ENCODE measurements at places on chromosomes 13 and 19.

DNA sequence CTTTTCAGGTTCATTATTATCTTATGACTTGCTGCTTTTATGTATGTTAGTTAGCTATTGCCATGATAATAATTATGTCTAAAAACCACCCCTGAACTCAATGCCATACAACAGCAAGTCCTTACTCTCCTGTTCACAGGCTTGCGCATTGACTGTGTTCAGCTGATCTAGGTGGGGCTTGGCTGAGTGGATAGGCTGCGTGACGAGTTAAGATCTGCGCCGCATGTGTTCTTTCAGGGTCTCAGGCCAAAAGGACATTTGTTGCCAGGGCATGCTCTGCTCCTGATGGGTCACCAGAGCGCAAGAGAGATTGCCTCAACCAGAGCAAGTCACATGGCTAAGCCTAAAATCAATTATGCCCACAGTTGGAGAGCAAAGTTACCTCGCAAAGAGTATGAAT, 859 bp downstream of the ZNF568 start:
- no peak for DNase-seq

DNA sequence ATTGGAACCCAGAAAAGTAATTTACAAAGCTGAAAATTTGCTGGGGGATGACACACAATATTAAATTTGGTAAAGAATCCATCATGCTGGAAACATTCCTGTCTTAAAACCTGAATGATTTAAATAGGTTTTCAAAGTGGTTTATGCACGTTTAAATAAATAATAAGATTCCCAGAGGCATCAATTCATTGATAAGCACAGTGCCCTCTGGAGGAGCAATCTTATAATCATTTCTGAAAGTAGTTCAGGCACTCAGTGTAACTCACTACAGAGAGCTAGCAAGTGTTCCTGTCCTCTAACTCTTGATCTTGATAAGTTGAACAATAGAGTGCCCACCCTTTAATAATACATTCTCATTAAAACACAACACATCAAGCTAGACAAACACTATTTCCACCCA, 43.5 kb upstream of the SHISA2 start:
- DNase-seq: no peak

- DNase-seq: no peak
These were observed 7.8 kb upstream of the CLC start for GRCh38 chr19:39745643-39746042.

DNA sequence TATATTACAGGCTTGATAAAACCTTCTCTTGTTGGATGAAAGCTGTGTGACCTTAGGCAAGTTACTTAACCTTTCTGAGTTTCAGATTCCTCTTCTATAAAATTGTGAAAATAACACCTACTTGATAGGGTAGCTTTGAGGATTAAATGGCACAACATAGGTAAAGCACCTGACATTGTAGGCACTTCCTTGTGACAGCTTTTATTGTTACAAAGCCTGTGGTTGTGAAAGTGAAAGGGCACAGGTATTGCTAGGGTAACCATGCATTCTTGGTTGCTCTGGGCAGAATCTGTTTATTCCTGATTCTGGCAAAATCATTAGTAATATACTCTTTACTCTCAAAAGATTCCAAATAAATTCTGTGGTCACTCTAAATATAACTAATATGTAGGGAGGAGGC, 493.4 kb downstream of the OLFM4 start:
- DNase-seq: no peak

GRCh38 chr13:23750383-23751121, 138.6 kb downstream of the MIPEP start:
- no peak for DNase-seq

DNA sequence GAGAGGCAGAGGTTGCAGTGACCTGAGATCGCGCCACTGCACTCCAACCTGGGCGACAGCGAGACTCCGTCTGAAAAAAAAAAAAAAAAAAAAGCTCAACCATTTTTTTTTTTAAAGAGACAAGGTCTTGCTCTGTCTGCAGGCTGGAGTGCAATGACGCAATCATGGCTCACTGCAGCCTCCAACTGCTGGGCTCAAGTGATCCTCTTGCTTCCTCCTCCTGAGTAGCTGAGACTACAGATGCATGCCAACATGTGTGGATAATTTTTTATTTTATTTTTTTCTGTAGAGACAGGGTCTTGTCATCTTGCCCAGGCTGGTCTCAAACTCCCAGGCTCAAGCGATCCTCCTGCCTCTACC, 10.3 kb downstream of the EHD2 start:
- DNase-seq: no peak

DNA sequence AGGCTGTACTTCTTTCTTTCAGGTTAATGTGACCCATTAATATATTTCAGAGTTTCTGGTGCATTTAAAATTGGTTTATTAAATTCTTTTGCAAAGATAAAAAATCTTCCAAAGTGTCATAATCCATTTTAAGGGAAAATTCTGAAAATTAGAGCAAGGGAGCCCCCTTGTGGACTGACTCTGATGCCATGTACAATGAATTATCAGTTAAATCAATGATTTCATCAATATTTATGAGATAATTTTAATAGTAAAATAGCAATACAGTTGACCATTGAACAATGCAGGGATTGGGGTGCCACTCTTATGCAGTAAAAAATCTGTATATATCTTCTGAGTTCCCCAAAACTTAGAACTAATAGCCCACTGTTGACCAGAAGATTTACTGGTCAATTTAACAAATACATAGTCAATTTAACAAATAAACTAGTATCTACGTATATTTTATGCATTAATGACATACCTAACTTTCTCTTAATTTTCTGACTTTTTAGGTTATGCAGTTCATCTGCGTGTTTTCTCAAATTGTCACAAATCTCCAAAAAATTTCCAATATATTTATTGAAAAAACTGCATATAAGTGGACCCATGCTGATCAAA, 479.1 kb upstream of the MIR17HG start:
- DNase-seq: no peak

DNA sequence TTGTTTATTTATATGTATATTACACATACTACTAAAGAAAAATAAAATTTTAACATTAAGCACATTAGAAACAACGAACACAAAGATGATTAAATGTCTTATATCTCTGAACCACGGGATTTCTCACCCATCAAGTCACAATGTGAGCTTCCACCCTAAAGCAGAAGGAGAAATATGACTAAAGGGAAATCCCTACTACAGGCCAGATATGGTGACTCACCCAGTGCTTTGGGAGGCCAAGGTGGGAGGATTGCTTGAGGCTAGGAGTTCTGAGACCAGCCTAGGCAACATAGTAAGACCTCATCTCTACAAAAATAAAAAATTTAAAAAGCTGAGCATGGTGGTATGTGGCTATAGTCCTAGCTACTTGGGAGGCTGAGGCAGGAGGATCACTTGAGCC, 24.6 kb downstream of the DCT start:
- no peak for DNase-seq

GRCh38 chr13:48542581-48543341, 9.9 kb upstream of the RCBTB2 start:
- no peak for DNase-seq

GRCh38 chr13:30307971-30308290, 580 bp upstream of the KATNAL1 start:
- no peak for DNase-seq

DNA sequence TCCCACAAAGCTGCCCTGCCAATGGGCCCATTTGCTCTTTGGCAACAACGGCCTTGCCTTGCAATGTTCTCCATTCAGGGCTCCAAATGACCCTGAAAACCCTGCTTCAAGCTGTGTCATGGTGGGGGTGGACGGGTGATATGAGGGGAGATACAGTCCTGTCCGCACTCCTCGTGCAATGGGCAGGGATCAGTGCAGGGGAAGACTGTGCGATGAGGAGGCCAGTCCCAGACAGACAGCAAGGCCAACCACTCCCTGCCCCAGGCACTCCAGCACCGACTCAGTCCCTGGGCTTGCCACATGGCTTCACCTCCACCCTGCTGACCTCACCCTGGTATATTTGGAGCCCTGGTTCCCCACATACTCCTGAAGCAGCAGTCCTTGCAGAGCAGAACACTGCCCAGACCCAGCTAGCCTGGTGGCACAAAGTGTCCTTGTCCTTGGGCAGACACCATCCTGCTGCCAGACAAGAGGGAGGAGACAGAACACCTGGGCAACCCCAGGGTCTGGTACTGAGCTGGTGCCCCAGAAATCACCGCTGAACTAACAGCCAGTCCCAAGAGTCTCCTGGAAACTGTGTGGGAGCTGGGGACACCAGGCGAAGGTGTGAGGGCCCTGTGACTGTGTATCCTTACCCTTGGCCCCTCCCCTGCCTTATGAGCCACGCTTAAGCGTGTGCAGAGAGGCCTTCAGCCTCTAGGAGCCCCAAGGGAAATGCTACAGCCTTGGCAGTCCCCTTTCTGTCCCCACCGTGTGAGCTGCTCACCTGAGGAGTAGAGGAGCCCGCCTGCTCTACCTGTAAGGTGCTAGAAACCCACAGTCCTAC, 9.1 kb upstream of the SLC35E1 start:
- DNase-seq: no peak

- no peak for DNase-seq
These were observed 6.9 kb downstream of the CACNG7 start for GRCh38 chr19:53916004-53916403.

GRCh38 chr13:75341028-75341427, 140.9 kb downstream of the TBC1D4 start:
- DNase-seq: no peak

DNA sequence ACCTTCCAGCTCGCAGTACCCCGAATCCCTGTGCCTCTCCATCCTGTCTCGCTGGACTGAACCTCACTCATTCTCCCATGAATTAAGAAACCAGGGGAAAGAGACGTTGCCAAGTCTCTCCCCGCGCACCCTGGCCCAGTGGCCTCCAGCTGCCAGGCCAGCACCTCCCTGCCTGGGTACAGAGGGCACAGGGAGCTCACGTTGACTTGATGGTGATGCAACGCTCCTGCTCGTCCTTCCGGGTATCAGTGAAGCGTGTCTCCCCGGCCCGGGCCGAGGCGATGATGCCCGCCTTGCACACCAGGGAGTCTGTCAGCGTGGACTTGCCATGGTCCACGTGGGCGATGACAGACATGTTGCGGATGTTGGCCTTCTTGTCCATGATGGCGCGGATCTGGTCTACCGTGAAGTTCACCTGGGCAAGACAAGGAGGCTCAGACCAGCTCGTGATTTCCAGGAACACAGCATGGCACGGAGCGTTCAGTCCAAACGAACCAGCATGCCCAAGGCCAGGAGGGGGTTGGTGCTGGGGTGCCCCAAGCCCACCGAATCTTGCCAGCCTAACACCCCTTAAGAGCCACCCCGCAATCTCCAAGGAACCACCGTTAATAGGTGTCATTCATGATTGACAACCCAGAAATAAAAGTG, 1.2 kb downstream of the EEF2 start:
- no peak for DNase-seq

- peak; percentile 55 for DNase-seq
These were observed 1.3 kb upstream of the ZIC2 start for GRCh38 chr13:99980201-99980823.

DNA sequence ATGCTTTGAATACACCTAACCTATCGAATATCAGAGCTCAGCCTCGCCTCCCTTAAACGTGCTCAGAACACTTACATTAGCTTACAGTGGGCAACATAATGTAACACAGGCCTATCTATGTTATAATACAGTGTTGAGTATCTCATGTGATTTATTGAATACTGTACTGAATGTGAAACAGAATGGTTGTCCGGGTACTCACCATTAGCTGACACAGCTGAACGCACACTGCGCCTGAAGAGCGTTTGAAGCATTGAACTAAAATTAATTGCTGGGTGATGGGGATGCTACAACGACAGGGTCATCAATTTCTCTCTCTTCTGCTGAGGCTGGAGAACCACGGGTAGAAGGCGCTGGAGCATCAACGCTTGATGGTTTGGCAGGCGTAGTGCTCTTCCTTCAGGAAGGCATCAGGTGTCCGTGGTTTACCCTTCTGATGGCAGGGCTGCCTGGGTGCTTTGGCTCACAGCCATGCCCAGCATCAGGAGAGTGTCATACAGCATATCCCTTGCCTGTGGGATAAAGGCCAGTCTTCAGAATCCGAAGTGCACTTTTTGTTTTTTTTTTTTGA, 46.9 kb upstream of the UBE2L5 start:
- DNase-seq: no peak

DNA sequence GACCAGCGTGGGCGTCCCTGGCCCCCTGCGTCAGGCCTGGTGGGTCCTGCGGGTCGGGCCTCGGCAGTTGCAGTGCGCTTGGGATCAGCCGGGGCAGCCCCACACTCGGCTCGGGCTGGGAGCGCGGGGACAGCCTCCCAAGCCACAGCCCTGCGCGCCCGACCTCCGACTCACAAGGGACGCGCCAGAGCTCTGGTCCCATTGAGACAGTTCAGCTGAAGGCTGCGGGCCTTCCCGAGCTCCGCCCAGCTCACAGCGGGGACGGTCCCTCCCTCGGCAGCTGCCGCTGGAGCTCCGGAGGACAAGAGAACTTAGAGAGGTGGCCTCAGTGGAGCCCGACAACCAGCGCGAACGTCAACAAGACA, 45.7 kb upstream of the ZNF730 start:
- no peak for DNase-seq

GRCh38 chr19:56245121-56245740, 27.3 kb upstream of the EDDM13 start:
- no peak for DNase-seq

DNA sequence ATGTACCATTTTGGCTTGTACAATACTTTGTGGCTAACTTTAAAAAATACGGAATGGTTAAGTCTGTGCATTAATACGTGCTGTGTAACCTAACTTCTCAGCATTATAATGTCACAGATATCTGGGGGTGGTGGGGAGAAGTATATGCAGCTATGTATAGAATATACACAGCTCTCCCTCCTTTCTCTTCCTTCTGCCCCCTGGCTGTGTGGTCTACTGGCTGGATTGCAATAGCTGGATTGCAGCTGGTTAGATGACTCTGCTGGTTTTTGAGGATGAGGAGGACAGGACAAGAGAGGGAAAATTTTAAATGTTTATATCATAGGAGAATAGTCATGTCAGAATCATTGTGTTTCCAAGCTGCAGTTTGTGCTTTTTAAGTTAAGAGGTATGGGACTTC, 9.7 kb downstream of the RNASEH2B start:
- no peak for DNase-seq

- DNase-seq: no peak
These were observed 145.3 kb downstream of the PDS5B start for GRCh38 chr13:32731576-32731975.

All from stimulated activated CD8-positive, alpha-beta memory T cell treated with anti-CD3 and anti-CD28 coated beads, Interleukin-2, amount 100 ng/mL, for 48 hours (primary cell).